NCI-H1694 treated with DMSO at 0.1 percent for 48 hours (cell line): ENCODE measurements at places on chromosomes 2 and 18.

DNA sequence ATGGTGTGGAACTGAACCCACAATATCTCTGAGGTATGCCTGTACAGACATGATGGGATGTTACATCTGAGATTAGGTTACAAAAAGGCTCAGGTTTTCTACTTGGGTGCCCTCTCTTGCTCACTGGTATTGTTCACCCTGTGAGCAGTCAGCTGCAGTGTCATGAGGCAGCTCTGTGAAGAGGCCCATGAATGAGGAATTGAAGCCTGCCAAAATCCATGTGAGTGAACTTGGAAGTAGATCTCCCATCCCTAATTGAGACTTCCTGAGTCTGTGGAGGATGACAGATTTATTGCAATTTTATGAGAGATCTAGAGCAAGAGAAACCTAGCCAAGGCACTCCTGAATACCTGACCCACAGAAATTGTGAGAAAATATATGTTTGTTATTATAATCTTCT lies 404.9 kb upstream of the ZEB2 start:
- no peak for DNase-seq

DNA sequence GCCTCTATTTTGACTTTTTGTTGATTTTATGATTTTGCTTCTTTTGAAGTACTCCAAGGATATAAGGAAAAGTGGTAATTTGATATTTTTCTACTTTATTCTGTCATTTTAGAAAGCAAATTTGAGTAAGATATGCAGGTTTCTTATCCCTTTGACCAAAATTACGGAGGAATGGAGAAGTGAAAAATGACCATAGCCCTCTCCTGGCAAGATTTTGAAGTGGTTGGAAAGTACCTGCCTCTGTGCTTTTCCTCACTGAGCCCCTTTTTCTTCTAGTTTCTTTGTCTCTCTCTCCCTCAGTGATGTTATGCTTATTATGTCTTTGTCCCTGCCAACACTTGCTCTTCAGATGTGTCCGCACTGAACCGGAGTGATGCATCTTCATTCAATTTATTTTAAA lies 898.1 kb downstream of the EPHA4 start:
- no peak for DNase-seq

GRCh38 chr2:218284106-218284811 lies 8.0 kb downstream of the TMBIM1 start:
- no peak for DNase-seq

- DNase-seq = no peak
These were observed 288.6 kb upstream of the HDAC4 start for GRCh38 chr2:239689410-239689809.

- DNase-seq = no peak
These were observed 1237.8 kb downstream of the SUCLG1 start for GRCh38 chr2:83221258-83221657.

DNA sequence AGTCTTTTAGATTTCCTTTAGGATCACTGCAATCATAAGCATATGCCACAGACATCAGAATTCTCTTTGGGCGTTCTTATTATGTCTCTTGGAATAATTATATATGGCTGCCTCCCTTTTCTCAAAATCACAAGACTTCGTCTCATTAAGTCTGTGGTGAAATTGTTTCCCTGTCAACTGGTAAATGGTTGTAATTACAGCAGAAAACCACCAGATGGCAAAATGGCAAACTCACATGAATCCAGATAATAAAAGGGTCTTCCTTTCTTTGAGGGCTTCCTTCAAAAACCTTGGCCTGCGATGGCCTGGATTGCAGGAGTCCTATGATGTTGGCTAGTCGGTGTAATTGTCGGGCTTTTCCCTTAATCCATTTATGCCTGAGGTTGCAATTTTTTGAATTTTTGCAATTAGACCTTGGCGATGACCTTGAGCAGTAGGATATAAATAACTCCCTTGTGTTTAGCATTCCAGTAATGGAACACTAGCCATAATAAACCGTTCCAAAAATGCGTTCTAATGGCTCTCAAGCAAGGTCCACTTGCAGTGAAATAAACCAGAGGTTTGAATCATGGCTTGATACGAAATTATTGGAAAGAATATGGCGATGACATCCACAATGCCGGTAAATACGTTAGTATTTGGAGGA lies 656.4 kb downstream of the MBD2 start:
- peak; percentile 24 for DNase-seq

DNA sequence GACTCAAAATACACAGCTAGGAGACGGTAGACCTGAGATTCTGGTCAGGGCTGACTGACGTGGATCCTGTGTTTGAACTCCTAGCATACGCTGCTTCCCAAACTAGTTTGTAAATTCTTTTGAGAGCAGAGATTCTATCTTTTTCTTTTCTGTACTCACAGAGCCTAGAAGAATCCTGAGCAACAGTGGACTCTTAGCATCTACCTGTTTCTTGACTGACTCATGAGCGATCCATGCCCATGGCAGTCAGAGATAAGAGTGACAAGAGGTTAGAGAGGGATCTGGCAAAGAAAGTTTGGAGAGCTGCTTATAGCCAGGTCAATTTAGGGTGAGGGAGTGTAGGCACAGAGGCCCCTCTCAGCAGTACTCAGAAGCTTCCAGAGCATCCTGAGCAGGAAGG lies 41.1 kb upstream of the PPP1CB start:
- no peak for DNase-seq

GRCh38 chr2:109057686-109058085 lies 68.7 kb upstream of the EDAR start:
- DNase-seq = no peak

- no peak for DNase-seq
These were observed 141.4 kb downstream of the KCTD1 start for GRCh38 chr18:26406854-26407517.

DNA sequence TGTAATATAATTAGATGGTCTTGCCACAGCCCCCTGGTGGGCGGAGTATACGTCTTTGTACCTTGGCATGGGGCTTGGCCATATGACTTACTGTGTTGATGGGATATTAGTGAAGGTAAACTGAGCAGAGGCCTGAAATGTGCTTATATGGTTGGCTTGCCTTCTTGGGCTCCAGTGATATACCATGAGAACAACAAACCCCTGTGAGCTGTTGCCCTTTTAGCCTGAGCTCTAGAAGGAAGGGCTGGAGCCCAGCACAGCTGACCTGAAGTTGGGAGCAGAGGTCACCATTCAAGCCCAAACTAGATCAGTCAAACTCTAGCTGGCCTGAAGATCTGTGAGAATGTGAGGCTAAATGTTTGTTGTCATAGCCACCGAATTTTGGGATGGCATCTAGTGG lies 75.2 kb upstream of the CD302 start:
- no peak for DNase-seq

- DNase-seq = no peak
These were observed 36.8 kb downstream of the GPC1 start for GRCh38 chr2:240472078-240472790.
